ENCODE measurements at places on chromosomes 7 and 10.

GRCh38 chr7:155992538-155992937, 180.3 kb upstream of the SHH start:
- DNase-seq, result no peak

GRCh38 chr7:111384065-111384891, 178.0 kb downstream of the IMMP2L start:
- no peak for DNase-seq

DNA sequence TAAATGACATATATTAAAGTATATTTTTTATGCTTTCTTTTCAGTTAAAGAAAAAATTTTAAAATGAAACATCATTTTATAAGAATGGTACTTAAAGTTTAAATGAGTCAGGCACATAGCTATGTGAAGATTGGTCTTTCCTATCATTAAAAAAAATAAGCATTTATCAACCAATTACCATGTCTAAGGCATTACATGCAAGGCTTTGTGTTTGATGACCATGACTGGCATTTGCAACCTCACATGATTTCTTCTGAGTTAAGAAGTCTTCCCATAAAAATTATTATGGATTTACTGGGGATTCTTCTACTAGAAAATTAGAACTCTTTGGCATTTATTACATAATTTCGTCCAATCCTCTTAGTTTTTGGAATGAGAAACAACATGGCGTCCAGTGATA, 776.1 kb downstream of the MAGI2 start:
- DNase-seq, result no peak

DNA sequence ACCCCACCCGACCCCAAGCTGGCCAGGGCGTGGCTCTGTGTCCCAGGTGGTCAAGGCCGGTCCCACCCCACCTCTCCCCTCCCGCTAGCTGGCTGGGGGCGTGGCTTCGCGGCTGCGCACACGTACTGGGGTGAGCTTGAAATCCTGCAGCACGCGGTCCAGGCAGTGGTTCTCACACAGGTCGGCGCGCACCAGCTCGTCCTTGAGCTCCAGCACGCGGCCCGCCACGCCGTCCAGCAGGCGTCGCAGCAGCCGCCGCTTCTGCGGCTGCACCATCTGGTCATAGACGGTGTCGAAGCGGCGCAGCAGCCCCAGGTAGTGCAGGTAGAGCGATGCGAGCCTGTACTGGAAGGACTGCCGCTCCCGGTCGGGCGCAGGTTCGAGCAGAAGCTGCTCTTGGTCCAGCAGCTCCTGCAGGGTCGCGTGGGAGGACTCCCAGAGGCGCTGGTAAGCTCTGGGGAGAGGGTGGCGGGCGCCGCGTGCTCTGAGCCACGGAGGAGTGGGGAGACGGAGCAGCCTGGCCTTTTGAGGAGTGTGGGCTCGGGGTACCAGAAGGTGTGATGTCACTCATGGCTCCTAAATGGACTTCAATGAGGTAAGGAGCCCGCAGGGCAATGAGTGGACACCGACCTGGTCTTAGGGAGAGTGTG, 5.8 kb downstream of the H2BK1 start:
- DNase-seq, result no peak

Data from stimulated activated CD4-positive, alpha-beta T cell treated with anti-CD3 and anti-CD28 coated beads, Interleukin-4, amount 100 ng/mL, for 24 hours (primary cell).